ENCODE measurements at places on chromosomes 13 and 19.

DNA sequence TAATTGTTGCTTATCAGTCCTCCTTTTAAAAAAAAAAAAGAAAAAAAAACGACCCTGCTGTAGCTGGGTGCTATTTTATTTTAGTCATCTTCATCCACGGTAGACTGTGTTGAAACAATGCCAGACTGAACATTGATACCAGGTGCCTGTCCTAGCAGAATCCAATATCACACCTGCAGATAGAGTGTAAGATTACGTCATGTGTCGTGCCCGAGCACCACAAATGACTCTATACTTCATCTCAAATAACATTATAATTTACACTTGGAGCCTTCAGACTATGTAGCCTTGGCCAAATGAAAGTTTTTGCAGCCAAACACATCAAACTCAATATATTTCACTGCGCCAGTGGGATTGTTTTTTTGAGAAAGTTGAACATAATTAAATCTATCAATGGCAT lies 410.6 kb downstream of the FGF9 start:
- no peak for DNase-seq

GRCh38 chr19:35431145-35431807 lies 16.8 kb upstream of the FFAR2 start:
- no peak for DNase-seq

- DNase-seq, result no peak
These were observed 30.7 kb upstream of the ZNF728 start for GRCh38 chr19:23033721-23034120.

- no peak for DNase-seq
These were observed 2.8 kb upstream of the PSPN start for GRCh38 chr19:6378486-6378885.

DNA sequence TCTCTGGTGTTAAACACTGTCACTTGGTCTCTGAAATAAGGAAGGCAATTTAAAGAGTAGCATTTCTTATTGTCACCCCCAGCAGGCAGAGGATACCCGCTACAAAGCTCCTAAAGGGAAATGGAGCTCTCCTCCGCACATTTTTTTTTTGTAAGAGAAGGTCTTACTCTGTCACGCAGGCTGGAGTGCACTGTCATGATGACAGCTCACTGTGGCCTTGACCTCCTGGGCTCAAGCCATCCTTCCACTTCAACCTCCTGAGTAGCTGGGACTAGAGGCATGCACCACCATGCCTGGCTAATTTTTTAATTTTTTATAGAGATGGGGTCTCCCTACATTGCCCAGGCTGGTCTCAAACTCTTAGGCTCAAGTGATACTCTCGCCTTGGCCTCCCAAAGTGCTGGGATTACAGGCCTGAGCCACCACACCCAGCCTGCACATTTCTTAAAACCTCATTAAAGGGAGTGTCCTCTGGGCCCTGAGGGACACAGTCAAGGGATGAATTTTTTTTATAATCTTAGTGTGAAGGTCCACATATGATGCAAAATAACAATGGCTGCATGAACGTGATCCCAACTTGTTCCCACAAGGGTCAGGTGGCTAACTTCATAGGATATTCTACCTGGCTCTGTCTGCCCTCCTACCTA lies 32.1 kb downstream of the SLC25A30 start:
- no peak for DNase-seq

GRCh38 chr13:38759390-38759789 lies 72.5 kb downstream of the FREM2 start:
- no peak for DNase-seq

GRCh38 chr19:53579518-53579917 lies 41.6 kb downstream of the ZNF331 start:
- no peak for DNase-seq

DNA sequence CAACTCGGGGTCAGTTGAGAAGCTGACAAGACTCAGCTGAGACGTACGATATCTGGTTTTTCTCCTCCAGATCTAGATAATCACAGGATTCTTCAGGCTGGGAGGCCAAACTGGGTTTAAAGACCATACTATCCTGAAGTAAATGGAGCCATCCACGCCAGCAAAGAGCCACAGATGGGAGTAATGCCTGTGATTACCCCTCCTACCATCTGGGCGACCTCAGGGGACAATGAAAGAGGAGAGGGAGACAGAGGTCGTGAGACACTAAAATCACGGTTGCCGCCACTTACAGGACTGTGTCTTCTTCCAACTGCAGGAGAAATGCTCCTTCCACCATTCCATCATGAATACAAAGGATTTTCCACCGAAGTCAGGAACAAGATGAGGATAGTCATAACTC lies 3.1 kb upstream of the NLRP13 start:
- DNase-seq, result no peak

GRCh38 chr13:81224209-81224833 lies 883.4 kb upstream of the SPRY2 start:
- no peak for DNase-seq

DNA sequence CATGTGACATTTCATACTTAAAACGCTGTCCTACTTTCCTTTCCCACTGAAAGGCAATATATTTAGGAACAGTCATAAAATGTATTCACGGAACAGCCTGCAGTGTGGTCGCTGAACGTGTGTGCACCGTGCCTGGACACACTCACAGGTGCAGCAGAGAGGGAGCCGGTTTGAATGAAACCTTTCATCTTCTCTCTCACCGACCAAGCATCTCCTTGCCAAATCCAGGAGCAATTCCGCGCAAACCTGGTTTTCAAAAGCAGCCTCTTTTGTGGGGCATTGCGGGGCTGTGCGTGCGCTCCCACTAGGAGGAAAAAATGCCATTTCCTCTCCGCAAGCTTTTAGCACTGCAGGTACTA lies 1.0 kb downstream of the DCLK1 start:
- no peak for DNase-seq

GRCh38 chr19:56969156-56969555 lies 128.6 kb upstream of the PEG3 start:
- no peak for DNase-seq

GRCh38 chr13:39879286-39880035 lies 224.0 kb downstream of the COG6 start:
- DNase-seq, result no peak

DNA sequence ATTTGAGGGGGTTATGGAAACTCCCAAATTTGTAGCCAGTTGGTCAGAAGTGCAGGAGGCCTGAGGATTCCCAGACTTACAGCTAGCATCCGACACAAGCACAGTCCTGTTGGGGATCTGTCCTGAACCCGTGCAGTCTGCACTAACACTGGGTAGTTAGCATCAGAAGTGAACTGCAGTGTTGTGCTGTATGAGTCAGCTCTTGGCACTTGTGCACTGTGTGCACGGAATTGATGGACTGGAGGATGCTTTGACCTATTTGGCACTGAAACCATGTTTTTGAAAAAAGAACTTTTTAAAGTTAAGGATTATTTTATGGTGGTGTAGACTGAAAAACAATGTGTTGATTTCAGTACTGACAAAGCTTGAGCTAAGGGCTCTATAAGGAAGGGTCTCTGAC lies 279.0 kb downstream of the NHLRC3 start:
- DNase-seq, result no peak

DNA sequence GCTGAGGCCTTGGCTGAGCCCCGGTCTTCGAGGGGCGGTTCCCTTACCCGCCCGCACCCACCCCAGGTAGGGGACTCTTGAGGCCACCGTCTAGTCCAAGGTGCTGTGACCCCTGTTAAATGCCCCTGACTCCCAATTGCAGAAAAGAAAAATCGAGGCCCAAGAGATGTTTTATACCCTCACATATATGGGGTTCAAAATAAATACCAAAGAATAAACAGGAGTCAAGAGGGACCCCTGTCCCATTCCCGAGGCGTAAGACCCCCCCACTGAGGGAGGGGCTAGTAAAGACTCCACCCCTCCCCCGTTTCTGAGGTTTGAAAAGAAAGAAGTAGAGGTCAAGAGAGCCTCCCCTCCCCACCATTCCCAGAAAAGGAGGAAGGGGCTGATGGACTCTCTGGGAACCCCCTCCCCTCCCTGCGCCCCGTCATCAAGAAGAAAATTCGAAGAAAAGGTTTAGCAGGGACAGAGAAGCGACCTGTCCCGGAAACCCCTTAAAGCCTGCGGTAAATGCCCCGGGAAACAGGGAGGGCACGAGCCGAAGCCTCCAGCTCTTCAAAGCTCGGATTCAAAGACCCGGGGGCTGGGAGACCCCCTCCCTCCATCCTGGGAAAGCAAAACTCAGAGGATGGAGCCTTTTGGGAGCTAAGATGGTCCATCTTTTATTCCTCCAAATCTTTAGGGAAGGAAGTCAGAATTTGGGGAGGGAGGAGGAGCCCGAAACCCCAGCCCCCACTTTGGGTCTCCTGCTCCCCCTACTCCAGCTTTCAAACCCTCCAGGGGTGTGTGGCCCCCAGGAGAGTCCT lies 755 bp upstream of the RAB3A start:
- DNase-seq, result no peak

DNA sequence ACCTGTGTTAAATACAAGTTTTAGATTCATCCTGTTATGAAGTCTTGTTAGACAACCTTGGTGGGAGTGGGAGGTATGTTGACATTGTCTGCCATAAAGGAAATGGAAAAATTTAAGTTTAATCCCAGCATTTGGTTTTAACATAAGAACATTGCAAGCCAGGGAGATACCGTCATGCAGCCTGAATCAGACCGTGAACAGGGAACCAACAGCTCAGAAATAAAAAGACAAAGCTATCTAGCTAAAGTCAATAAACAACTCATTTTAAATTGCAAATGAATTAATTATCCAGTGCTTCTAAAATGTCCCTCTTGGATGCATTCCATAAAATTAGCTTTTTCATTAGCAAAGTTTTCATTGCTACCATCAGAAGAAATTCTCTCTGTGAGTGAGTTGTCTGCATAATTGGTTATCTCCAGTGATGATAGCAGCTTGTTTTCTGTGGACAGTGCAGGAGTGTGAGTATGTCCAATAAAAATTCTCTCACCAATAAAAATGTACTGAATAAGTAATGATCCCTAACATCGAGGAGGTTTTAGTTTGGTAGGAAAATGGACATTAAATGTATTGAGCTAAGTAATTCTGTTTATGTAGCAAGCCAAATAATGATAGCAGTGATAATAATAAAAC lies 170.6 kb upstream of the TMTC4 start:
- no peak for DNase-seq

DNA sequence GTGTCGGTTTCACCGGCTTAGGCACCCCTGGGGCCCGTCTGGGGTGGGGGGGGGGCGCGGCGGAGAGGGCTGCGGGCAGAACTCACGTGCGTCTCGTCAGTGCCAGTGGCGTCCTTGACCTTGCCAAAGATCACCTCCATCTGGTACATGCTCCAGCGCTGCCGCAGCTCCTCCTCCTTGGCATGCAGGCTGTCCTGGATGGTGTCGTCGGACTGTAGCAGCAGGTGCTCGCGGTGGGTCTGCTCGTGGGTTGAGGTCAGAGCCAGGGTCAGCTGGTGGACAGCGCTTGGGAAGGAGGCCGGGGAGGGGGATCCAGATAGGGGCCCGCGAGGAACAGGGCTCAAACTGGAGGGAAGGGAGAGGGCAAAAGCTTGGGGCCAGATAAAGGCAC lies 4.7 kb upstream of the RGL3 start:
- DNase-seq, result no peak

DNA sequence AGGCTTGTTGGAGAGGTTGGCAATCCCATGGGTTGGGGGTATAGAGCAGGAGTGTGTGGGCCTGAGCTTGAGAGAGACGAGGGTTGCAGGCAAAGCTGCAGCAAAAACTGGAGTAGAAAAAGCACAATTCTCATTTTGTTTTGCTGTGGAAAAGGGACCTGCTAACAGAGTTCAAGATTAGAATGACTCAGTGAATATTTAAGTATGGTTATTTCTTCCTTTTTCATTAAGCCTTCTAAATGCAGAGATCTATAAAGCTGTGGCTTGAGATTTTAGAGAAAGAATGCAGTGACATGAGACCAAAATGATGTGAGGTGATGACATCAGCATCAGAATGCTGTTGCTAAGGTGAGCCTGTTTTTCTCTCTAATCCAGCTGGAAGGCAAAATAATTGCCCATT lies 10.8 kb upstream of the MBNL2 start:
- no peak for DNase-seq

DNA sequence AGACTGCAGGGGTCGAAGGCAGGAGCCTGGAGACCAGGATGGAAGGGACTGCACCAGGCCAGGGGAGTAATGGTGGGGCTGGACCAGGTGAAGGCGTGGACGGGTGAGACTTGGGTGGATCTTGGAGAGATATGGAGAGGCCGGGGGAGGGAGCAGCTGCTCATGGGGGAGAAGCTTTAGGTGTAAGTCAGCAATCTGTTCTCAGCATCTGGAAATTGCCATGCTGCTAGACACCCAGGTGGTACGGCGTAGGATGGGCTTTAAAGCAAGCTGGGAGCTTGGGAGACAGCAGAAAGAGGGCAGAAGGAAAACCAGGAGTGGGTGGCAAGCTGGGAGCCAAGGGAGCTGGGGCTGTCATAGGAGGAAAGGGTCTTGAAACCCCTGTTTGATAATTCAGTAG lies 3.0 kb downstream of the CERS4 start:
- peak; percentile 20 for DNase-seq

- peak; percentile 49 for DNase-seq
These were observed 394.3 kb downstream of the FOXO1 start for GRCh38 chr13:40271931-40272775.

GRCh38 chr13:46077265-46077664 lies 24.7 kb upstream of the ZC3H13 start:
- no peak for DNase-seq

- no peak for DNase-seq
These were observed 3.4 kb downstream of the PVR start for GRCh38 chr19:44647144-44647543.

DNA sequence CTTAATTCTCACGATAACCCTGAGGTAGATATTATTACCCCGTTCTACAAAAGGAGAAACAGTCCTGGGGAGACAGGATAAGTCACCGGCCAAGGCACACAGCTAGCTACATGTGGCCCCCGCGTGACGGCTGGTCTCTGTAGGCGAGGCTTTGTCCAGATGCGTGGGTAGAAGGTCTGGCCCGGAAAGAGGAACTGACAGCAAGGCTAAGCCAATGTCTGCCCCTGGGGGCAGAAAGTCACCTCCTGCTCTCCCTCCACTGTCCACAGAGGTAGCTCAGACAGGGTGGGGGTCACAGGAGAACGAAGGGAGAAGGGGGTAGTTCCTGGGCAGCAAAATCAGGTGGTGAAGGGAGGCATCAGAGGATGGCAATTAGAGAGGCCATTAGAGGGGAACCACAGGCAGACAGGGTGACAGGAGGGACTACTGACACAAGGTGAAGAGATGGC lies 1.8 kb downstream of the APOC4 start:
- no peak for DNase-seq

DNA sequence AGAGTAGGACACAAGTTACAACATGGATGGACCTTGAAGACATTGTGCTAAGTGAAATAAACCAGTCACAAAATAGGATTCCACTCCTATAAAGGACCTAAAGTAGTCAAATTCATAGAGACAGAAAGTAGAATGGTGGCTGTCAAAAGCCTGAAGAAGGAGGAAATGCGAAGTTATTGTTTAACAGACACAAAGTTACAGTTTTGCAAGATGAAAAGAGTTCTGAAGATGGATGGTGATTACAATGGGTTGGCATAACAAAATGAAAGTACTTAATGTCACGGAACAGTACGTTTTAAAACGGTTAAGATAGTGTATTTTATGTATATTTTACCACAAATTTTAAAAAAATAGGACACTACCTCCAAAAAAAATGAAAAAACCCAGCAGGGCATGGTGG lies 34.8 kb downstream of the FOXO1 start:
- DNase-seq, result no peak

- DNase-seq, result no peak
These were observed 998 bp downstream of the NFKBIB start for GRCh38 chr19:38900743-38901190.
